ENCODE measurements at places on chromosomes 6 and 20. TPM values are rescaled to one million over a fixed set of nuclear protein-coding genes. Genes with fewer than 3 reads are reported as not detected.

GRCh38 chr6:32852844-32853540 is 512 bp downstream of the TAP1 start:
- DNase-seq: peak; percentile 52

DNA sequence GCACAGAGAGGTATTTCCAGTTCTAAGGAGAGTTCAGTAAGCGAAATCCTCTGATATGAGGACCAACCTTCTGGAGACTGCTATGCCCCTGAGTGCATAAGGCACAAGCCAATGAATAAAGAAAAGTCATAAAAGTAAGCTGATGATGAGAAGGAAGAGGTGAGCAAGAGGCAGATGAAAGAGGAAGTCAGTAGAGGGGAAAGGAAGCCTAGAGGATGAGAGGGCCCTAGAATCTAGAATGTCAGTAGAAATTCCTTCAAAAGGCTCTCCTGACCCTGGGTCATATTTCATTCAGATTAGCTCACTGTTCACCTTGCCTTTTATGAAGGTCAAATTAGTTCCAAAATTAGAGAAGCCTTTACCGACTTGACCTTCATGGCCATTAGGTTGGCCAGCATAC is 209.2 kb downstream of the CD83 start:
- no peak for DNase-seq

- no peak for DNase-seq
Measured at GRCh38 chr6:105618247-105618646, 215.4 kb upstream of the PREP start.

- no peak for DNase-seq
Measured at GRCh38 chr20:40686434-40686882, 2.6 kb downstream of the MAFB start.

Gene BPIFB1
- polyA plus RNA-seq: not detected
